B cell (primary cell): ENCODE measurements at places on chromosomes 4 and X. TPM values are rescaled to one million over a fixed set of nuclear protein-coding genes. Genes with fewer than 3 reads are reported as not detected.

Gene PGRMC2
- 4.7 and 7.8 TPM in 2 replicates for polyA plus RNA-seq

- no peak for DNase-seq
Measured at GRCh38 chr4:16202598-16202997, 23.7 kb downstream of the TAPT1 start.

GRCh38 chr4:37561803-37562207 lies 124.4 kb downstream of the RELL1 start:
- no peak for DNase-seq

- no peak for DNase-seq
Measured at GRCh38 chrX:85963736-85964135, 83.6 kb downstream of the CHM start.

- no peak for DNase-seq
Measured at GRCh38 chr4:152047451-152047850, 286.6 kb upstream of the GATB start.

Gene EREG
- polyA plus RNA-seq: 0.33 TPM in 2 replicates

- DNase-seq: no peak
Measured at GRCh38 chr4:78179196-78179595, 122.1 kb downstream of the FRAS1 start.

GRCh38 chrX:14039344-14039743 lies 9.7 kb upstream of the GEMIN8 start:
- peak; percentile 70 for DNase-seq
